ENCODE measurements at places on chromosomes 12 and 14.

- DNase-seq = no peak
These were observed 297.3 kb upstream of the E2F7 start for GRCh38 chr12:77362509-77363210.

GRCh38 chr12:116060764-116061163 lies 216.7 kb downstream of the MED13L start:
- no peak for DNase-seq

DNA sequence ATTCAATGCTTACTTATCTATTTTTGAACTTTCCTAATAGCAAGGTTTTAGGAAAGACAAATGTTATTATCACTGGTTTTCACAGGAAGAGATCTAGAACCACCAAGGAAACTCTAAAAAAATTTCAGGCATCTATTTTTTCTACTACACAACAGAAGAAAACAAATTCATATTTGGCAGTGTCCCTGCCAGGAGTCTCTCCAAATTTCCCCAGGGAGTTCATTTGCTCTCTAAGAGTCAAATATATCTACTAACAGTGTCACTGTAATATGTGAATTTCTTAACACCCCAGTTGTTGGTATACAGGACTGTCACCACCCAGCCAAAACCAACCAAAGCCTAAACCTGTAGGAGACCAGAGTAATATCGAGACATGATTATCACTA lies 83.4 kb downstream of the STXBP6 start:
- no peak for DNase-seq

DNA sequence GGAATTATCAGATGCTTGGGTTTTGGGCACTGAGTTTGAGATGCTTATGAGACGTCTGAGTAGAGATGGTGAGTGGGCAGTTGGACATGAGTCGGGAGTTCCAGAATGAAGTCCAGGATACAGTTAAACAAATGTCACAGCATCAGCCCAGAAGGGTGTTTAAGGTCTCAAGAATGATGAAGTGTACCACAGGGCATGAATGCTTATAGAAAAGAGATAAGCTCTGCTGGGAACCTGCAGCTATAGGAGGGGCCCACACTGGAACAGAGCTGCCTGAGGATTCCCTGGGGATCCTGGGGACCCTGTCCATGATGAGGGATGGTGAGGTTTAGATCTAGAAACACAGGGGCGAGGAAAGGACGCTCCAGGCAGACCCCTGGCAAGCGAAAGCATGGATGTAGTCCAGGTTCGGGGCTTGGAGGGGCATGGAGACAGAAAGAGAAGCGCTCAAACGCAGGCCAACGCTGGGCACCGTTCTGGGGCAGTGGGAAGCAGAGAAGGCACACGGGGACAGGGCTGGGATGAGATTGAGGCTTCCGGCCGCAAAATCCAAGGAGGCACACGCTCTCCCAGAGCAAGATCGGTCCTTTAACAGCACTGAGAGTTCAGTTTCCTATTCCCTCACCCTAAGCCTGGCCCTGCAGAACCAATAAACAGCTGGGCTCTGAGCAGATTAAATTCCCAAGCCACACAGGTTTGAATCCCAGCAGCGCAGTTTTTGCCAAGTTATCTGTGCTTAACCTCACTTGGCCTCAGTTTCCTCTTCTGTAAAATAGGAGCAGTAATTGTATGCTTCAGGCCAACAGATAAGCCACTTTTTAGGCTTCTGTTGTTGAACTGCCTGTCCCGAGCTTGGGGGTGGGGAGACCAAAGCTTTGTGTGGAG lies 52.9 kb downstream of the EID3 start:
- DNase-seq = no peak

- DNase-seq = no peak
These were observed 34.4 kb upstream of the DYNC1H1 start for GRCh38 chr14:101929946-101930345.

GRCh38 chr12:24297516-24297915 lies 348.0 kb upstream of the SOX5 start:
- no peak for DNase-seq

GRCh38 chr12:51341251-51342007 lies 5.0 kb downstream of the CELA1 start:
- DNase-seq = peak; percentile 64

Data from NCI-H146 (cell line).